ENCODE measurements at places on chromosomes 7 and 10.

DNA sequence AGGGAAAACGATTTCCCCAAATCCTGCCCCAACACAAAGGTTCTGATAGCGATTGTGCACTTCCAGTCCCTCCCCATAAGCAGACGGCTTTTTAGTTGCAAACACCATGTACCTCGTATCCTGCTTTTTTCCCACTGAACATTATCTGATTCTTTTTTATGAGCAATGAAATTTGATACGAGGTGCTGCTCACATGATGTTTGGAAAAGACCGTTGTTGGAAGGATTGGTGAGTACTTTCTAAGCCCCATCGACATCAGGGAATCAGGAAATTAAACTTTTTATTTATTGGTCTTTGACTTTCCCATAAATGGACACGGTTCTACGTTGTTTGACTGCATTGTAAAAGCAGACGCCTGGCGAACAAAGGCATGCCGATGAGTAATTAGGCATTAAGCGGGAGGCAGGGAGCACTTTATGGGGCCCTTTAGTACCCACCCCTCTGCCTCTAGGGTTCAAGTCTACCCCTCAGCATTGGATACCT lies 49.4 kb downstream of the TEX36 start:
- DNase-seq, result no peak

DNA sequence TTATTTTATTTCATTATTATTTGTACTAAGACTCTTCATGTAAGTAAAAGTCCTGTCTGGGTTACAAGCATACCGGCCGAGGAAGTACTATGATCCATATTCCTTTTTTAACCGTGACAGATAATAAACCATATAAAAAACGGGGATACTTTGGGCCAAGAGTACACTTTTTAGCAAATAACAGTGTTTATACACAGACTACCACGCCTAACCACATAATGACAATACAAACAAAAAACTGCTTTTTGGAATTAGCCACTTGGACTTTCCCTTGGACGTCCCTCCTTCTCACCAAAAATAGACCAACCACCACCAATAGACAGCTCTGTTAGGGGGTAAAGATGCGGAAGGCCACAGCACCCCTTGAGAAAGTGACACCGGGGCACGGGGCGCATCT lies 800 bp downstream of the MINDY3 start:
- no peak for DNase-seq

- DNase-seq, result no peak
These were observed 1063.4 kb upstream of the GHITM start for GRCh38 chr10:83075815-83076355.

GRCh38 chr10:129259128-129259815 lies 207.8 kb upstream of the MGMT start:
- DNase-seq, result no peak

- peak; percentile 23 for DNase-seq
These were observed 4.0 kb upstream of the RBM28 start for GRCh38 chr7:128347647-128348097.

GRCh38 chr7:127107601-127108007 lies 145.1 kb downstream of the GRM8 start:
- peak; percentile 11 for DNase-seq

All from CD4-positive, CD25-positive, alpha-beta regulatory T cell (primary cell).